ENCODE measurements at places on chromosomes 7 and 10.

- no peak for DNase-seq
These were observed 90.0 kb downstream of the PFKFB3 start for GRCh38 chr10:6292741-6293151.

DNA sequence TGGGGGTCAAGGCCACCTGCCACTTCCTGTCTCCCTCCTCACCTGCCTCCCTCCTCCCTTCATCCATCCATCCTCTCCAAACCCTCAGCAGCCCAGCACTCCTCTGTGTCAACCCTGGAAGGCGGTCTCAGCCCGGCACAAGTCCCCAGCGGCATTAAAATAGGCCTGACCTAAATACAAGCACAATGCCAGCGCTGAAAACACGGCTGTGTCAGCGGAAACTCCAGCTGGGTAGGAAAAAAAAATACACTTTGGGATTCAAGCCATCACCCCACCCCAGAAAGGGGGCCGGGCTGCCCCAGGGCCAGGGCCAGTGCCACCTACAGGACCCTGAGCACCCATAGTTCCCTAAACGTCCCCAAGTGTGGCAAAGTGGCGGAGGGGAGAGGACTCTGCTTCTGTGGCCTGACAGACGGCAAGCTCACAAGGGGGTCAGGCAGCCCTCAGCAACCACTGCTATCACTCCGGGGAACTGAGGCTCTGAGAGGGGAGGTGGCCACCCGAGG is 22.7 kb upstream of the GTF2IRD1 start:
- no peak for DNase-seq

GRCh38 chr7:95824616-95825015 is 52.3 kb downstream of the DYNC1I1 start:
- no peak for DNase-seq

DNA sequence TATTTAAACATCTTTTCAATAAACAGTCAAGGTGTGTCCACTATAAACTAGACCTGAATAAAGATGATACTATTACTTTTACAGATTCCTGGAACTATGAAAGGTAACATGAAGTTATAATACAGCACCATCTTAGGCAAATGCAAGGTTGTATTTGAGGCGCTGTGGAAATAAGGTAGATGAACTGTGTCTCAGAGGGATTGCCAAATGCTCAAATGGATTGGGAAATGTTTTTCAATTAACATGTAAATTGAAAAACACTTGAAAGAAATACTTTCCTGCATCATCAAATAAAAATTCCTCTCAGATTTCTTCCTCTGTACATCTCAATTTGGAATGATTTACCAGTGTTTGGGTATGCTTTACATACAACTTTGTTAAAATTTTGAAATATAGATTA is 139.4 kb downstream of the DKK1 start:
- DNase-seq = no peak

GRCh38 chr10:22230158-22230833 is 12.5 kb upstream of the EBLN1 start:
- no peak for DNase-seq

GRCh38 chr10:75592151-75592787 is 160.8 kb downstream of the LRMDA start:
- DNase-seq = no peak

- DNase-seq = no peak
These were observed 15.7 kb upstream of the PRKAR1B start for GRCh38 chr7:742791-743190.

- no peak for DNase-seq
These were observed 1.6 kb downstream of the KIAA1217 start for GRCh38 chr10:24210501-24210900.

DNA sequence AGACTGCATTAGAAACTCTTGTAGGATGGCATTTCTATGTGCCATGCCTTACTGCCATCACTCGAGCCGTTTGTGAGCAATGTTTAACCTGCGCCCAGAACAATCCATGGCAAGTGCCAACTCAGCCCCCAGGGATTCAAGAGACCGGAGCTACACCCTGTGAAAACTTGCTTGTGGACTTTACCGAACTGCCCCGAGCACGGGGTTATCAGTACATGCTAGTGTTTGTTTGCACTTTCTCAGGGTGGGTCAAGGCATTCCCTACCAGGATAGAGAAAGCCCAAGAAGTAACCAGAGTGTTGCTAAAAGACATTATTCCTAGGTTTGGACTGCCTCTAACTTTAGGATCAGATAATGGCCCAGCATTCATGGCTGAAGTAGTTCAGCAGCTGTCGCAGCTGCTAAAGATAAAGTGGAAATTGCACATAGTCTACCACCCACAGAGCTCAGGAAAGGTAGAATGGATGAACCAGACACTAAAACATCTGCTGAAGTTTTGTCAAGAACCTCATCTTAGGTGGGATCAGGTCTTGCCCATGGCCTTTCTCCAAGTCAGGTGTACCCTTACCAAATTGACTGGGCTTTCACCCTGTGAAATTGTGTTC is 8.9 kb upstream of the CYREN start:
- no peak for DNase-seq

- DNase-seq = peak; percentile 27
These were observed 841 bp downstream of the GLUD1 start for GRCh38 chr10:87093632-87094372.

GRCh38 chr7:2124604-2125345 is 108.0 kb downstream of the MAD1L1 start:
- DNase-seq = no peak

- no peak for DNase-seq
These were observed 2.8 kb downstream of the ZNF248 start for GRCh38 chr10:37854626-37855025.

GRCh38 chr7:93751421-93751820 is 139.1 kb downstream of the TFPI2 start:
- DNase-seq = no peak

GRCh38 chr7:7476381-7476780 is 59.3 kb downstream of the COL28A1 start:
- no peak for DNase-seq

- no peak for DNase-seq
These were observed 99.2 kb downstream of the HECW1 start for GRCh38 chr7:43211693-43212092.

DNA sequence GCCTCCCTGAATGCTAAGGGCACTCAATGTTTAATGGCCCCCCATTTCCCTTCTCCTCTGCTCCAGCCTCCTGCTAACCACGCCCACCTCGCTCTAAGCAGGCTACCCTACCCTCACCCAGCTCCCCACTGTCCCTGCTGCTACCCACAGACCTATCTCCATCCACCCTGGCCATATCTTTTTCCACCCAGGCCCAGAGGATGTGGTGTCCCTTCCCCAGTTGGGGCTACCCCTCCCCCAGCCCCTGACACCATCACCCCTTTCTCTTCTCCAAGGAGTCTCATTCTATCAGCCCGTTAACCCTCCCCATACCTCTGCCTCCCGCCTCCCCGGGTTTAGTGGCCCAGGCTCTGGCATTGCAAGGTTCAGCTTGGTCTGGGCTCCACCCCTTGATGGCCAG is 28.9 kb upstream of the PPIF start:
- DNase-seq = no peak

DNA sequence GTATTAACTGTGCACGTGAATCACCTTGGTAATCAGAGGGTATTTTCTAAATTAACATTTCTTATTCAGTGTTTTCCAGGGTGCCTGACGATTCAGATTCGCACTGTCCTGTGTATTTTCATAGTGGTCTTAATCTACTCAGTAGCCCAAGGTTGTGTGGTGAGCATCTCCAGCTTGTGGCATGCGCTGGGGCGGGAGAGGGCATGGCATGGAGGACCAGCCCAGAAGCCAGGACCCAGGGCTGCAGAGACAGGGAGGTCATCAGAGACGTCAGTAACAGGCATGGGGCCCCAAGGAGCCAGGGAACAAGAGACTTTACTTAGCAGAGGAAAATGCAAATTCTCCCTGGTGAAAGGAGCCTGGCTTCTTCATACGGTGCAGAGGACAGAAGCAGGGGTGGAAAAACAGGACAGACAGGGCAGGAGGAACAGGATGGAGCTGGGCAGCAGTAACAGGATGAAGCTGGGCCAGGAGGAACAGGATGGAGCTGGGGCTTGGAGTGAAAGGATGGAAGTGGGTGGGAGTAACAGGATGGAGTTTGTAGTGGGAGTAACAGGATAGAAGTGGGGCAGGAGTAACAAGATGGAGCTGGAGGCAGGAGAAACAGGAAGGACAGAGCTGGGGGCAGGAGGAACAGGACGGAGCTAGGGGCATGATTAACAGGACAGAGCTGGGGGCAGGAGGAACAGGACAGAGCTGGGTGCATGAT is 110.9 kb downstream of the ADCY1 start:
- DNase-seq = no peak

DNA sequence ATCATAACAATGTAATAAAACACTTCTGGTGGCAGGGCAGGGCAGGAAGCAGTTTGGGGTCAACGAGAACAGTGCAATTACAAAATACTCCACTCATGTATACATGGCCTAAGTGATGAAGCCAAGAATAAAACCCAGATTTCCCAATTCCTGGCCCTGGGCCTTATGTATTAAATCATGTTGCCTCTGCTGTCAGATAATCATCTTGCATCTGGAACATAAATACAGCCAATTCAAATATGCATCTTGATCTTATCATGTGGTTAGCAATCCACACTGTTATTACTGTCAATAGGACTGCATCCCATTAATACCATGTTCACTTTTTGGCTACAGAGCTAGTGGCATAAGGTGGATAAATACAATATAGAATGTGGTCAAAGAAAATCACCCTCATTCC is 186.5 kb upstream of the SLC25A13 start:
- DNase-seq = no peak

GRCh38 chr7:55174856-55175255 is 156.0 kb downstream of the EGFR start:
- no peak for DNase-seq

DNA sequence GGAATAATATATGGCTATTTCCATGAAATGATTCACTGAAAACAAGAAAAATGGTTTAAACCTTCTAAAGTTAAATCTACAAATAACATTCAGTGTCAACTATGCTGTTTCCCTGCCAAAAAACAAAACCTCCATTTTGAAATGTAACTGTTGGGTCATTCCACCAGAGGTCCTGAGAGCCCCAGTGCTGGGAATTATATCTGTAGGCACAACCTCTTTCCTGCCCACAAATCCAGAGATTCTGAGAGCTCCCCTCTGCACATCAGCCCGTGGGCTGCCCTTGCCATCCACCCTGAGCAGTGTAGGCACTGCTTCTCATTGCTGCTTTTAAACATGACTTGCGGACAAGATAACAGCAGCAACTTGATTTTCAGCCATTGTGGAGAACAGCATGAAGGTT is 198.6 kb downstream of the TMEM178B start:
- DNase-seq = no peak

DNA sequence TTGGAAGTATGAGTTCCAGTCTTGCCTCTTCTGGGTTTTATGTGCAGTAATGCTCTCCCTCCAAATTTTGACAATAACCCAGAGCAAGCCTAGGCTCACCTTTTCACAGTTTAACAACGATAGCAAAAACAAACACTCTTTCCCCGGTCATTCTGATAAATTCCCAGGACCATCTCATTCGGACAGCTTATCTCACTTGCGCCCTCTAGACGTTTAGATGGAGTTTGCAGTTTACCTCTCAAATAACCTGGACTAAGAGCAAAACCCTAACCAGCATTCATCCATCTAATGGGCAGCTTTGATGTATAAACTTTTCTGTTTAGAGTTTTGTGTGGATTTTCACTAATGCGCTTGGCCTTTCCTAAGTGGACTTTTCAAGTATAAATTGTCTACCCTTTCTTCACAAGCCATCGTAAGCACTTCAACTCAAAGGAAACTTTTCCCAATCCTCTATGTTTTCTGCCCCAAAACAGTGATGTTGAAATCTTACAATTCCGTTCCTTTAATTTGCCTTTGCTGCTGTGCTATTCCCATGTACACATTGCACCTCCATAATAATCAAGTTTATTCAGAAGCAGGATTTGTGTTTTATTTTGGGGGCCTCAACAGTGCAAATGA is 114.9 kb downstream of the HDAC9 start:
- no peak for DNase-seq

DNA sequence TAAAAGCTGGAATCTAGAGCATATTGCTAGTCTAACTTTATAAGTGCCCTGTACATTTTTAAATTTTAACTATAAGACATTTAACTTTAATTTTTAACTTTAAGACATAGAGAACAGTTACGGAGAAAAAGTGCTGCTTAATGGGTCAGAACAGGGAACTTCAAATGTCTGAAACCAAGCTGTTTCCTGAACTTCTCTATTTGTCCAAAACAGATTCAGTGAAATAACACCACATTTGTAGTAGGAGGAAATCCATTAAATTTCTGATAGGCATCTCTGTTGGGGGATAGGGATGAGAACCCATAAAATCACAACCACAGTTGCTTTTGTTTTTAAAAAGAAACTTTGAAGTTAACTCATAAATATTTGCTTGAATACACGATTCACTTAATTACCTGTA is 170.8 kb upstream of the ANK3 start:
- no peak for DNase-seq

- no peak for DNase-seq
These were observed 11.2 kb upstream of the CCSER2 start for GRCh38 chr10:84317174-84317573.

GRCh38 chr10:116076621-116077020 is 196.4 kb downstream of the GFRA1 start:
- no peak for DNase-seq

DNA sequence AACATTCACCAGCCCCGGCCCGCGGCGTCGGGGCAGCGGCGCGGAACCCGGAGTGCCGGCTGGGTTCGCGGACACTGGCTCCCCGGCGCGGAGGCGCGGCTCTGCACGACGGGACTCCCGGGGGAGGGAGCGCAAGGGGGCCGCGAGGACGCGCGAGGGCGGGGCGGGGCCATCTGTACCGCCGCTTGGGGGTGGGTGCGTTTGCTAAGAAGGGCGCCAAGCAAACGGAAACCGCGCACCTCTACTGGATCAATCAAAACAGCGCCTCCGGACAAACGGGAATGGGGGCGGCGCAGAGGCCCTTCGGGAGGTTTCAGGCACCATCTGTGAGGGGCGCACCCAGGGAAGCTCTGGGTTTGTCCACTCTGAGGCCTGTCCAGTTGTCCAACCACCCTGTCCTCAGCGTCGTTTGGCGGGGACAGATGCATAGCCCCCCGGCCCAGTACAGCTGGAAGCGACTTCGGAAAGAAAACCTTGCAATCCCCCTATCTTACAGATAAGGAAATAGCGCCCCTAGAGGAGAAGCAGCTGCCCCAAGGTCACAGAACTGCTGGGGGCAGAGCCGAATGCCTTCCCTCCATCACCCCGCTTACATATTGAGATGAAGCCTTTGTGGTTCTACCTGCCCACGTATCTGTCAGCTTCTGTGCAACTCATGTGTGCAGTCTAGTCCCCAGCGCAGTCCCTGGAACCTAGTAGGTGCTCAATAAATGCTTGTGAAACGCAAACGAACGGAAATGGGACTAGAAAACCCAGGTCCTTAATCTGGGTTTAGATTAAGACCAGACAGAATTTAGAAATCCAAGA is 10.7 kb upstream of the SLIT1 start:
- DNase-seq = peak; percentile 26

Measured in stimulated activated CD8-positive, alpha-beta memory T cell treated with anti-CD3 and anti-CD28 coated beads, Interleukin-7, amount 100 ng/mL, for 1 hour (primary cell).